Activated naive CD4-positive, alpha-beta T cell treated with anti-CD3 and anti-CD28 coated beads, Interleukin-2, amount 50 U/mL, for 16 hours (primary cell): ENCODE measurements at places on chromosomes 5 and 9.

DNA sequence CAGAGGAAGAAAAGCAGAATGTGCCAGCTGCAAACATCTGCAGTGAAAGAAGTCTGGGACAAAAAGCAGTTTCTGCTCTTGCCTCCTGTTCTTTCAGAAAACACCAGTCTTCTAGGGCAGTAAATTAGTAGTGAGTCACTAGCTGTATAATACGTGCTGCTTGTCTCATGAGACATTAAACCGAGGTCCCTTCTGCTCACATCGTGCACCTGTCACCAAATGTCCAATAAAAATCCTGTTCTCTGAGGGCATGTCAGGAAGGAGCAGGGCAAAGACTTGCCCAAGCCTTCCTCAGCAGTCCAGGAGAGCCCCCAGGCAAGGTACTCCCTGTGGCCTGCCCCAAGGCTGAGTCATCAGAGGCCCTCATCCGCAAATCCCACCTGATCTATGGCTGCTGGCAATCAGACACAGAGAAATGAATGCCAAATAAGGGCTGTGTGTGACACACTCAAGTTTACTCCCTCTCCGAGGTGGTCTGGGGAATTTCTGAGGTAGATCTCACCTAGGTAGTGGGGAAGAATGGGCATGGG is 255.3 kb upstream of the SMARCA2 start:
- DNase-seq, result no peak

DNA sequence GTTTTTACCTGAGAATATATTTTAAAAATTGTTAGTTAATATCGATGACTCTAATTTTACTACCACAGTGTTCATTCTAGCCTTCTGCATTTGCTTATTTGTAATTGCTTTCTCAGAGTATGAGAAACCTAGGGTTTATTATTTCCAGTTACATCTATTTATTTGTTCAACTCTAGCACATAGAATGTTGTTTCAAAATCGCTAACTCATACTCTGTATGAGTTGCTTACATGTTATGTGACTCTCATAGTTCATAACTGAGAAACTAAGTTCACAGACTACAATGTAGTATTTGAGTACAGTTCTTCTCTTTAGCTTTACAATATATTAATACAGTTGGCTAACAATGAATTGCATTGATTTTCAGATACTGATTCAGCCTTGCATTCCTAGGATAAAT is 103.2 kb downstream of the MACROH2A1 start:
- DNase-seq, result no peak

DNA sequence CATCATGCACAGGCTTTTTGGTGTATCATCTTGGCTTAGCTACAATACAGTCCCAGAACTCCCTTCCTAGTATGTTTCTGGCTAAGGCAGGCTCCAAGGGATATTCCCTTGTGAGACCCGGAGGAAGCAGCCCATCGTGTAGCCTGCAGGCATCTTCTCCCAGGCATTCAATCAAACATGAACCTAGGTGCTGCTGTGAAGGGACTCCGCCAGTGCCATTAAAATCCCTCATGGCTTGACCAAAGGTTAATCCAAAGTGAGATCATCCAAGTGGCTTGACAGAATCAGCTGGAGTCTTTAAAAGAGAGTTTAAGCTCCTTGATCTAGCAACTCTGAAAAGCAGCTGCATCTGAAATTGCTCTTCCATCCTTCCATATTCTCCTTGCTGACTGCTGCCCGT is 333.9 kb downstream of the DIRAS2 start:
- DNase-seq, result no peak

GRCh38 chr5:1820381-1820780 is 19.2 kb downstream of the NDUFS6 start:
- DNase-seq, result no peak

DNA sequence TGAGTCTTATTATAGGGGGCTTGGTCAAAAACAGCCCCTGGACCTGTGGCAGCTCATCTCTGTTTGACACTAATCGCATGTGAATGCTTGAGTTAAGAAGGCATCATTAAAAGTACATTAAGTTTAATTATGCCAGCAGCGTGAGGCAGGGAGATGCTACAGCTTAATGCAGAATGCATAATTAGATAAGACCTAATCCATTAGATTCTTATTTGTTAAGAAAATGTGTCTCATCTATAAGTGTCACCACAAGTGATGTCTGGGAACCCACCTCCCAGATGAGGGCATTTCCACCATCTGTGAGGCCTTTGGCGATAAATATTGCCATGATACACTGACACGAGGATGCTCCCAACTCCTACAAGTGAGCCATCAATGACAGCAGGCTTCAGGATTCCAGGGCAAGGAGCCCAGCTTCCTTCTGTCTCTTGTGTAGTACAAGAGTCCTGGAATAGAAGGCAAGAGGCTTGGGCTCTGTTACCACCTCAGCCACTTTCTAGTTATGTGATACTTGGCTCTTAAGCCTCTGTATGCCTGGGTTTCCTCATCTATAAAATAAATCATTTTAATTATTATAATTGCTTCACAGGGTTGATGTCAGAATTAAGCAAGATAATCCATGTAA is 202.7 kb downstream of the FAM114A2 start:
- no peak for DNase-seq

- no peak for DNase-seq
Observed at GRCh38 chr5:95281226-95281625, 3.7 kb downstream of the MCTP1 start.

GRCh38 chr5:142874540-142874939 is 104.4 kb downstream of the ARHGAP26 start:
- DNase-seq, result no peak
